ENCODE measurements at places on chromosomes 11 and 22. TPM values are rescaled to one million over a fixed set of nuclear protein-coding genes. Genes with fewer than 3 reads are reported as not detected.

GRCh38 chr11:78647266-78647915, 72.7 kb upstream of the NARS2 start:
- no peak for DNase-seq

DNA sequence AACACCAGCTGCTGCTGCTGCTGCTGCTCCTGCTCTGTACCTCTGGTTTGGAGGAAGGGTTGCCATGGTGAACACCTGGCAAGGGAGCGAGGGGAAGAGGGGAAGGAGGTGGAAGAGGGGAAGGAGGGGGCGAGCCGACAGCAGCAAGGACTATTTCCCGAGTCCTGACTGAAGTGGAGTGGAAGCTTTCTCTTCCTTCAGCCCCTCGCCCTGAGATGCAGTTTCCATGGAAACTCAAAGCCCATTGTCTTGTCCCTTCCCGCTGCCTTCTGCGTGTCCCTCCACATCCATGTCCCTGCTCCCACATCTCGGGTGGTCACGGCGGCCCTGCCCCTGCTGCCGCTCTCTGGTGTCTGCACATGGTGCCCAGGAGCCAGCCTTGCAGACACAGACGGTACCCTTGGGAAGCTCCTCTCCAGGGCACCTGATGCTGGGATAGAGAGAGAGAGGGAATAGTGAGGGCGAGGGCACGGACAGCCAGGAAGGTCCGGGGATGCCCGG, 28.6 kb downstream of the FAM83F start:
- no peak for DNase-seq

GRCh38 chr11:66689661-66690590, 12.2 kb upstream of the RBM4B start:
- DNase-seq = no peak

The SNX15 gene
- total RNA-seq = 13.4 TPM

DNA sequence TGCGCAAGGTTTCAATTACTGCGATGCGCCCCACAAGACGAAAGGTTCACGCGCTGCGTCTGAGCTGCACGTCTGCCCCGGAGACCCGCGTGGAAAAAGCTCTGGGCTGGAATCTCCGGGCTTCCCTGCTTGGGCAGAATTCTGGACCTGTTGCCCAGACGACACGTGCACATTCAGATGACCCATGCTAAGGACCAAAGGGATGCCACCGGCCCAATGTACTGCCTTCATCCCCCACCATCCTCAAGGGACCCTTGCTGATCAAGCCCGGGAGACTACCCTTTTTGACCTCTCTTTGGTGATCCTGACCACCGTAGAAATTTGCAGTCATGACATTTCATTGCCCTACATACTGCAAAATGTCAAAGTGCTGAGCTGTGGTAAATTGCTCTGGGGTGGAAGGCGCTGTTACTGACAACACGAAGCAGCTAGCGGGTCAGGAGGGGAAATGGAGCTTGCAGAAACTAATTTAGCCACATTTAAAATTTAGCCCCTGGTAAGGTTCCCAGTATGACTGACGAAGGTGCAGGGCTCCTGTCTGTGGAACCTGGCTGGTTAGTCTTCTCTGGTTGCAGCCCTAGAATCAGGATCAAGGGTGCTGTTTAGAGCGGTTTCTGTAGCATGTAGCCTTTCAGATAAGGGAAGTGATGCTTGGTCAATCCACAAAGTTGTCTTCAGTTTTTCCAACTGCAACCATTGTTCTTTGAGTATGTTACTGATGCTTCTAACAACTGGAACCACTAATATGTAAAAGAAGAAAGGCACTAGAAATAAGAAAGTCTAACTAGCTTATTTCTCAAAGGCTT, 81.9 kb downstream of the PRR5L start:
- no peak for DNase-seq

The SHANK2 gene
- 0.02 TPM for total RNA-seq

- no peak for DNase-seq
Measured at GRCh38 chr22:20155330-20156041, 4.6 kb upstream of the CCDC188 start.

All from A172 (cell line).